ENCODE measurements at places on chromosomes 2 and 18.

- DNase-seq = no peak
Measured at GRCh38 chr2:99678625-99679024, 188.8 kb upstream of the REV1 start.

DNA sequence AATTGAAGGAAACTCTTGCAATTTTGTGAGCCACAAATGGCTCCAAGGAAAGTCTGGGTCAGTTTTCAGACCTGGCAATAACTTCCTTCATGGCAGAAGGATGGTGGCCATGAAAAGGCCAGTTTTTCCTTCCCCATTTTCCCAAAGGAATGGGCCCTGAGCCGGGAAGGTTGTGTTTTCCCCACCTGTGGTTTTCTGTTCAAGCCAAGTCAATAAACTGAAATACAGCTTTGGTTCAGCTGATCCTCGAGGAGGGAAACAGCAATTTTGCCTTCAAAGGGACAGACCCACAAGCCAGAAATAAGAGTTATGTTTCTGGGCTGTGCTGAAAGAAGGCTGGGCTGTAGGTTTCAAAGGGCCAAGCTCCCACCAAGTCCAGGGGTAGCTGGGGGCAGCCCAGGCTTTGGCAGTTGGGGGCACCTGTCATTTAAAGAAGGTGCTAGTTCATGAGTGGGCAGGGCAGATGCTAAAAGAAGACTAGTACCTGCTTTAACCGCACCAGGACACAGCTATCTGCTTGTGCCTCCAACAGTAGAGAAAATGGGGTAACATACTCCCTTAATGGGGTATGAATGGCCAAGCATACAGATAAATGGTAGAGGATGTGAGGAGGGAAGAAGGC is 97.0 kb downstream of the TTC32 start:
- DNase-seq = no peak

- DNase-seq = no peak
Measured at GRCh38 chr2:157444641-157445040, 752 bp upstream of the CYTIP start.

DNA sequence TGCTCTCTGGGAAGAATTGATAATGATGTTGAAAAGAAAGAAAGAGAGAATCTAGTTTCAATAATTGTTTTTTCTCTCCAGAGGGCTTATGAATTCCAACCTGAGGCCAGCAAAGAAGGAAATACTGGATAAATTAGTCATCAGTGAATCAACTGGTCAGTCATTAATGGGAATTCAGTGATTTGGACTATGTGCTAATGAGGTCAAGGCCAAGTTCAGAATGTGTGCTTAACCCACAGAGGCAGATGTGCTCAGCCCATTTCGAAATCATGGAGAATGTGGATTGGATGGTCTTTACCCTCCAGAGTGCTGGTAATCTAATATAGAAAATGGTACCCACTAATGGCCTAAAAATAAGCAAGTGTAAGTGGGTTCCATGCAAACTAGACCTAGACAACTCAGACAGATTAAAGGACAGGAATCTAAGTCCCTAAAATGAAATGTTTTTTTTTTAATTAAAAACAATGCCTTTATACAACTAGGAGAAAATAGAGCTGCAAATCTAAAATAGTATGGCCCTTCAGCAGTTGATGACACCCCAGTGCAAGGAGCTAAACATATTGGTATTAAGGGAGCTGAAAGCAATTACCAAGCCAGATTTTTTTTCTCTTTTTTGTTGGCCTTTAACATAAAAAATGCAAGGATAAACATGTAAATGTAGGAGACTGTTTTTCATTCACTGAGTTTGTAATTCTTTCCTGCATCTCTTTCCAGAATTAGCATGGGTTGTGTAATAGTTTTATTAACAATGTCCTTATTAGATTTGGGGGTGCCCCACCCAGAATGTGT is 296.9 kb downstream of the SATB2 start:
- DNase-seq = no peak

- no peak for DNase-seq
Measured at GRCh38 chr2:20544153-20544747, 97.4 kb downstream of the RHOB start.

DNA sequence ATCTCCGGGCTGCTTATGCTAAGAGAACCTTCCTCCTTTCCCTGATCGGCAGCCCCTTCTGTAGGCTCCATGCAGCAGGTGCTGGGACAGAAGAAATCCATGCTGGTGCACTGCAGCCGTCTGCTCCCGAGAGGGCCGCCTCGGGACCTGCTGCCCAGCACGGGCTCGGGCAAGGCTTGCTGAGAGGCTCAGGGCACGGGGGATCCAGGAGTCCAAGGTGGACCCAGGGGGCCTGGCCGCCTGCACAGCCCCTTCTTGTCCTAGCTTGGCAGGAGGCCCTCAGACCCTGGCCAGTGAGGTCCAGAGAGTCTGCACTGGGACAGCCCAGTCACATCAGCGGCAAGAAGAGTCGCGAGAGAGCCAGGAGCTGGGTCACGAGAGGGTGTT is 13.3 kb upstream of the DUSP2 start:
- no peak for DNase-seq

GRCh38 chr2:238513346-238513745 is 86.6 kb downstream of the ASB1 start:
- DNase-seq = peak; percentile 1

DNA sequence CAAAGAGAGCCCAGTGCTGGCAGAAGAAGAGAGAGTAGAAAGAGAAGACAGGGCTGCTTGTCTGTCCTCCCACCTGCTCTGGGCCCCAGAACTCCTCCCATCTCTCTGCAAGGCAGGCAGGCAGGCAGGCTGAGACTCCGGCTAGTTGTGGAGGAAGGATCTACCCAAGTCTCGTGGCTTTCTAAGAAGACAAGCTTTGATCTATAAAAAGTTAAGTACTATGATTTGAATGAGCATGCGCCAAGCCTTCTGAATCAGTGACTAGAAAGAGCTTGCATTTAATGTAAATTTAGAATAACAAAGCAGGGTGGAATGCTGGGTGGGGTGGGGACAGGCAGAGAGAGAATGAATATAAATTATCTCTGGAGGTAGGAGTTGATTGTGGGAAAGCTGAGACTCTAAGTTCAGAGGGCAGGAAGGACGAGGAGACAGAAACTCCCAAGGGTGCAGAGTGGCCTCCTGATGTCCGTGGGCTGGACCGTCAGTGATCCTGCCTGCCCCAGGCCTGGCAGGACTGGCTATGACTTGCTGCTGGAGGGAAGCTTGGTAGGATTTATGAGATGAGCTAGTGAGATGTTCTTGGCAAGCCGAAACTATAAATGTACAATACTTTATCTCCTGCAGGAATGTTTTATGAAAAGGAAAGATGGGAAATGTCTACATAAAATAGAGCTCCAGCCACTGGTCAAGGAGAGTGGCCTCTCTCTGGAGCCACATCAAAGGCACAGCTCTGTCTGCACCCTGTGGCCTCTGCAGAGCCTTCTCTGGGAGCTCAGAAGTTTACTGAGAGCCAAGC is 447.5 kb downstream of the TNS1 start:
- no peak for DNase-seq

GRCh38 chr2:135821190-135821589 is 15.8 kb downstream of the LCT start:
- DNase-seq = no peak

GRCh38 chr18:78305789-78306188 is 673.8 kb upstream of the SALL3 start:
- DNase-seq = no peak

- no peak for DNase-seq
Measured at GRCh38 chr2:232741294-232741693, 35.1 kb downstream of the KCNJ13 start.

GRCh38 chr2:236529606-236530005 is 40.0 kb upstream of the ACKR3 start:
- no peak for DNase-seq

- no peak for DNase-seq
Measured at GRCh38 chr2:239819091-239819973, 205.8 kb downstream of the NDUFA10 start.

DNA sequence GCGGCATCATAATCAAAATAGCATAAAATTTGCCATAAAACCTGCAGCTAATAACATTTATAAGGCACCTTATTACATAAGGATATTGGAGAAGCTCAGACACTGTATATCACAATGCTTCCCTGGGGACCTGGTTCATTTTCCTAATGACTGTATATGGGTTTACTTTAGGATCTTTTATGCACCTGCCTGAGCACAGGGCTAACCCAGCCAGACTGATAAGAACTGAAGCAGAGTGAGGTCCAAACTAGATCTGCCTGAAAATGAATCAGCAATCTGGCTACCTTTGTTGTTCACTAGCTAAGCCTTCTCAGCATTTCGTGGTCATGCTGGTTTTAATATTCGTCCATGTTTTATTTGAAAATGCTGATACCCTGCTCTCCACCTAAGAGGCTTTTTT is 1922.3 kb upstream of the CELF4 start:
- DNase-seq = no peak

- peak; percentile 95 for DNase-seq
Measured at GRCh38 chr2:136305517-136306192, 187.7 kb upstream of the CXCR4 start.

DNA sequence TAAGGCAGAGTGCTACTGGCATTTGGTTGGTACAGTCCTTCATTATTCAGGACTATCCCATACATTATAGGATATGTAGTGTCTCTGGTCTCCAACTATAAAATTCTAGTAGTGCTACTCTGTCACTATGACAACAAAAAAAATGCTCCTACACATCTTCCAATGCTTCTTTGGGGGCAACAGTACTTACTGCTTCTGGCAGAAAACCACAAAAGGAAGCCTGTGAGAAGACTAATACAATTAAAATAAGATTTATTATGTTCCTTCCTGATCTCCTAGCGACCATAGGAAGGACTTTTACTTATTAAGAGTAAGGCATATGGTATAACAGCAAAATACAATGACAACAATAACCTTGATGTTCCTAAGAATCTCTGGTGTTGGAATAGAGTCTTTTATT is 48.4 kb upstream of the CPO start:
- no peak for DNase-seq

DNA sequence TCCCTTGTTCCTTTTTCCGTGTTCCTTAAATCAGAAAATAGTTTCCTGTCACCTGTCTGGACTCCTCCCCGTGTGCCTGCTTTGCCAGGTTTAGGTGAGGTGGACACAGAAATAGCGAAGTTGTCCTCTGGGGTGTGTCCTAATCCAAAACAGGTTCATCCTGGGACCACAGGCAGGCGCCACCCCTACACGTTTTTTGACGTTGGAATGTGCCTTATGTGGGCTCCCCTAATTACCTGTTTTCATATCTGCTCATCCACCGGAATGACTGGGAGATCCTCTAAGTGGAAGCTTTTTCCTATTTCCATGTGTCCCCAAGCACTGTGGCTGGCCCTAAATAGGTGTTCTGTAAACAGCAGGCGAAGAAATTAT is 49.0 kb upstream of the PAIP2B start:
- DNase-seq = no peak

DNA sequence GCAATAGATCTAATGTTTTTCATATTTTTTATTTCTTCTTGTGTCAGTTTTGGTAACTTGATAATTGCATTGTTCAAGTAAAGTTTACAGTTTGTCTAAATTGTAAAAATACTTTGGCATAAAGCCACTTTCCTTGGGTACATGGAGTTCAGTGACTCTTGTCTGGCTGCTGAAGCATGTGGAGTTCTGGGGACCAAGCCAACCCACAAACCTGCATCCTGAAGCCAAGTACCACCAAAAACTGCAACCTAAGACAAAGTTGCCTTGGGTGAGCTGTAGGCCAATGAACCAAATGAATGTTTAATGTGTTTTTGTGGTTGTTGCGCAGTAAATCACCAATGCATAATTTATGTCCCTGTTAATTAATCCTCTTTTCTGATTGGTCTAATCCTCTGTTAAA is 872.6 kb downstream of the BCL11A start:
- peak; percentile 14 for DNase-seq

- no peak for DNase-seq
Measured at GRCh38 chr18:80033181-80034067, 810 bp upstream of the RBFA start.

DNA sequence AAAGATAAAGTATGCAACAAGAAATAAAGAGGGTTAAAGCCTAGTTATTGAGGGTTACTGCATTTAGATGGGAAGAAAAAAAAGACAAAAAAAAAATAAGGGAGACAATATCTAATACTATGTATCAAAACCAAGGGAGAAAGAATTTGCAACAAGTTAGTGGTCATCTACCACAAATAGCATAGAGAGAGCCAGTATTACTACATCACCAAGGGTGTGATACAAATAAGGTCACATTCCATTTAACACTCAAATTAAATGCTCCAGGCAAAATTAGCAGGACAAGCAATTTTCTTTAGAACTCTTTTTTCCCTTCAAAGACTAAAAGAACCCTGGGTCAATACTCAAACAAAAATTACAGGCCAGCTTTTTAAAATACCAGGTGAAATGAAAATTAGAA is 115.1 kb upstream of the GULP1 start:
- DNase-seq = no peak

- DNase-seq = no peak
Measured at GRCh38 chr18:79949697-79950487, 1.6 kb downstream of the SLC66A2 start.

- no peak for DNase-seq
Measured at GRCh38 chr2:102317715-102318114, 6.4 kb downstream of the IL1RL1 start.

- DNase-seq = no peak
Measured at GRCh38 chr2:219220652-219221402, 2.1 kb upstream of the ABCB6 start.

GRCh38 chr18:47448956-47449355 is 197.5 kb upstream of the SKOR2 start:
- no peak for DNase-seq

GRCh38 chr2:3768960-3769765 is 65.8 kb downstream of the DCDC2C start:
- no peak for DNase-seq

GRCh38 chr18:78975699-78976335 is 3.8 kb upstream of the SALL3 start:
- no peak for DNase-seq

GRCh38 chr2:174681099-174682006 is 82.9 kb downstream of the CHRNA1 start:
- no peak for DNase-seq

- DNase-seq = no peak
Measured at GRCh38 chr2:130371723-130372054, 15.8 kb downstream of the PTPN18 start.

DNA sequence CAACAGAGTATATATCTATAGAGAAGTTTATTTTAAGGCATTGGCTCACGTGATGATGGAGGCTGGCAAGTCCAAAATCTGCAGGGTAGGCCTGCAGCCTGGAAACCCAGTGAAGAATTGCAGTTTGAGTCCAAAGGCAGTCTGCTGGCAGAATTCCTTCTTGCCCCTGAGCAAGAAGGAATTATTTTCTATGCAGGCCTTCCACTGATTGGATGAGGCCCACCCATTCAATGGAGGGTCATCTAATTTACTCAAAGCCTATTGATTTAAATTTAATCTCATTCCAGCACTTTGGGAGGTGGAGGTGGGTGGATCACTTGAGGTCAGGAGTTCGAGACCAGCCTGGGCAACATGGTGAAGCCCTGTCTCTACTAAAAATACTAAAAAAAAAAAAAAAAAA is 30.4 kb upstream of the C18orf32 start:
- no peak for DNase-seq

DNA sequence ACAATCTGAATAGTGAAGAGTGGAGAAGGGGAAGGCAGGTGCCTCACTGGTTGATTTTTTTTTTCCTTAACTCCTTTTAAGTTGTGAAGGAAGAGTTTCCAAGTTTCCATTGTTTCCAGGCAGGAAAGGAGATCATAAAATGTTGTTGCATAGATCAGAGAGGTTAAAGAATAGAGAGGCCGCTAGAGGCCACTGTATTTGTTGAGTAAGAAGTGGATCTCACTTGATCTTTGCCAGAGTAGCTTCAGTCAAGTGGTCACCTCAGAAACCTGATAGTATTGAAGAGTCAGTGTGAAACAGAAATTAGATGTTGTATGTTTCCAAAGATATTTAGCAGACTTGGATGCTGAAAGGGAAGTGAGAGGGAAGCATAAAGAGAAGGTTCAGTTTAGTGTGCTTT is 17.6 kb downstream of the CTNNA2 start:
- DNase-seq = no peak

GRCh38 chr18:63586966-63587365 is at the start of gene SERPINB13:
Gene SERPINB13 (plus strand): TSS chr18:63587343. CDS start chr18:63588668, 1,325 bp downstream.
- no peak for DNase-seq

All from NCI-H446 (cell line).